ENCODE measurements at places on chromosomes 11 and 22.

- no peak for DNase-seq
Measured at GRCh38 chr22:17242641-17243040, 23.4 kb upstream of the ADA2 start.

DNA sequence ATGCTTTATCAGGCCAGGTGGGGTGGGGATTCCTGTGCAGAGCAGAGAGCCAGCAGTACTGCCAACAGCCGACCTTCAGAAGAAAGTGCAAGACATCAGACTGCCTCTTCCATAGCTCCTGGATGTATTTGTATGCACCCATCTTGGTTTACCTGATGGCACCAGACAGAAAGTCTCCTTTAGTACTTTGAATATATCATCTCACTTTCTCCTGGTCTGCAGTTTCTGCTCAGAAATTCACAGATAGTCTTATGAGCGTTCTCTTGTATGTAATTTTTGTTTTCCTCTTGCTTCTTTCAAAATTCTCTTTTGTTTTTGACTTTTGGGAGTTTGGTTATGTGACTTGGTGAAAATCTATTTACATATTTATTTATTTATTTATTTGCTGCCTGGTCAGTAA is 446.4 kb upstream of the CADM1 start:
- no peak for DNase-seq

DNA sequence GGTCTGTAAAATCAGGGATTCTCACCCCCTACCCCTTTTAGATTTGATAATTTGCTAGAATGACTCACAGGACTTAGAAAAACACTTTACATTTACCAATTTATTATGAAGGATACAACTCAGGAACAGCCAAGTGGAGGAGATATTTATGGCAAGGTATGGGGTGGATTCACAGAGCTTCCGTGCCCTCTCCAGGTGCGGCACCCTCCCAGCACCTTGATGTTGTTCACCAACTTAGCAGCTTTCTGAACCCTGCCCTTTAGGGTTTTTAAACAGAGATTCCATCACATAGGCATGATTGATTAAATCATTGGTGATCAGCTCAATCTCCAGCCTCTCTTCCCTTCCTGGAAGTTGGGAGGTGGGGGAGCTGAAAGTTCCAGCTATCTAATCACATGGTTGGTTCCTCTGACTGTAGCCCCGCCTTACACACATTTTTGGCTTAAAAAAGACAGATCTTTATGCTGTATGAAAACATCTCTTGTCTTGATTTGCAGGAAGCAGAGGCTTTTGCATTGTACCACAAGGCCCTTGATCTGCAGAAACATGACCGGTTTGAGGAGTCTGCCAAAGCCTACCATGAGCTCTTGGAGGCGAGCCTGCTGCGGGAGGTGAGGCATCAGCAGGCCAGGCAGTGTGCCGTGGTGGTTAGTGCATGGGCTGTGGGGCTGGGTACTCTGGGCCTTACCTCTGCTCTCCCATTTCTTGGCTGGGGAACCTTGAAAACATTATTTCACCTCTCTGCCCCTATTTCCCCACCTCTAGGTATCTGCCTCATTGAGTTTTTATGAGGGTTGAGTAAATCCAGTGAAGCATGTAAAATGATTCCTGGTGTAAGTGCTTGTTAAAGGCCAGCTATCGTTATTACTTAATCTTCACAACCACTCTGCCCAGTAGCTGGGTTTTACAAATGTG is 27.0 kb downstream of the CABIN1 start:
- no peak for DNase-seq

DNA sequence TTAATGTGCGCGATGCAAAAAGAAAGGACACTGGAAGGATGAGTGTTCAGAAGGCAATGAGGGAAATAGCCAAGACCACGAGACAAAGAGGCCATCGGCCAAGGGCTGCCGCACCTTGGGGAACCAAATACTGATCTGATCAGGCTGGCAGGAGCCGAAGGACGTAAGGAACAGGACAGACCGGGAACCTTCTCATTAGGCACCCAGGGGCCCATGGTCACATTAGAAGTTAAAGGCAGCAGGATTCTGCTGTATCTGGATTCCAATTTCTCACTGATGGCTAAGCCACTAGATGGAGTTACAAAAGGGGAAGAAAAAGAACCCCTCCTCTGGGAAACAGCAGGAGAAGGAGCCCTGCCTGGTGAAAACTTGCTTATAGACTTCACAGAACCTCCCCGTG is 28.8 kb upstream of the CPT1A start:
- DNase-seq, result no peak

DNA sequence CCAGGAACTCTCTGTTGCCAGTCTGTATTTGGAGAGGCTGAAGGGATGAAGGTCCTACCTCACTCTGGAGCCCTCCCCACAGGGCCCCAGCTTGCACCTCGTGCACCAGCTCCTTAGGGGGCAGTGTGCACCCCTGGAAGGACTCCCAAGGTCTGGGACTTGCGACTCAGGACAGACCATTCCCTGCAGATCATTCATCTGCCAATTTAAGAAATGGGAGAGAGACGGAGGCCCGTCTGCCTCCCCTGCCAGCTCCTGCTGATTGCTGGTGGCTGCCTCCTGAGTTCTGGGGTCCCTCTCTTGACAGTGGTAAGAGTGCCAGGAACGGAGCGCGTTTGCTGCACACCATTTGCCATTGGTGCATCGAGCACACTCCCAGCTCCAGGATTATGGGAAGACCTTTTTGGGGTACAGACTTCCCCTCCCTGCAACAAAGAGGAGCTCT is 27.4 kb upstream of the MALAT1 start:
- DNase-seq, result no peak

GRCh38 chr11:7437696-7438095 is 47.6 kb upstream of the OLFML1 start:
- no peak for DNase-seq

DNA sequence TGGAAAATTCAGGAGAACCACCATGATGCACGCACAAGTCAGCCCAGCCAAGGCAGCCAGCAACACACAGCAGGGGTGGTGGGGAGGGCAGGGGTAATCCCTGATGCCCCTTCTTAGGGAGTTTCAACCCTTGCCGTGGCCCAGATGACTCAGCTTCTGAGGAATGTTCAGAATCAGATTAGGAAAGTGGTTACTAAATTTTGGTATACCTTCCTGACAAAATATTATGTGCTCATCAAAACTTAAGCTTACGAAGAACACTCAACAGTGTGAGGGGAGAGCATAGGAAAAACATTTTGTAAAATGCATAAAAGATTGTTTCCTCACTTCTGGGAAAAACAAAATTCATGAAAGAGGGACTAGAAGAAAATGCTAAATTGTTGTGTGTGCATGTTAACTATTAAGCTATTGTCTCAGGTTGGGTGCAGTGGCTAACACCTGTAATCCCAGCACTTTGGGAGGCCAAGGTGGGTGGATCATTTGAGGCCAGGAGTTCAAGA is 32.1 kb downstream of the SERPIND1 start:
- no peak for DNase-seq

- DNase-seq, result peak; percentile 61
Measured at GRCh38 chr22:43142880-43143562, at the start of gene MCAT. TSS of gene MCAT (minus strand) at chr22:43143398. CDS start at chr22:43143348, 50 bp downstream.

DNA sequence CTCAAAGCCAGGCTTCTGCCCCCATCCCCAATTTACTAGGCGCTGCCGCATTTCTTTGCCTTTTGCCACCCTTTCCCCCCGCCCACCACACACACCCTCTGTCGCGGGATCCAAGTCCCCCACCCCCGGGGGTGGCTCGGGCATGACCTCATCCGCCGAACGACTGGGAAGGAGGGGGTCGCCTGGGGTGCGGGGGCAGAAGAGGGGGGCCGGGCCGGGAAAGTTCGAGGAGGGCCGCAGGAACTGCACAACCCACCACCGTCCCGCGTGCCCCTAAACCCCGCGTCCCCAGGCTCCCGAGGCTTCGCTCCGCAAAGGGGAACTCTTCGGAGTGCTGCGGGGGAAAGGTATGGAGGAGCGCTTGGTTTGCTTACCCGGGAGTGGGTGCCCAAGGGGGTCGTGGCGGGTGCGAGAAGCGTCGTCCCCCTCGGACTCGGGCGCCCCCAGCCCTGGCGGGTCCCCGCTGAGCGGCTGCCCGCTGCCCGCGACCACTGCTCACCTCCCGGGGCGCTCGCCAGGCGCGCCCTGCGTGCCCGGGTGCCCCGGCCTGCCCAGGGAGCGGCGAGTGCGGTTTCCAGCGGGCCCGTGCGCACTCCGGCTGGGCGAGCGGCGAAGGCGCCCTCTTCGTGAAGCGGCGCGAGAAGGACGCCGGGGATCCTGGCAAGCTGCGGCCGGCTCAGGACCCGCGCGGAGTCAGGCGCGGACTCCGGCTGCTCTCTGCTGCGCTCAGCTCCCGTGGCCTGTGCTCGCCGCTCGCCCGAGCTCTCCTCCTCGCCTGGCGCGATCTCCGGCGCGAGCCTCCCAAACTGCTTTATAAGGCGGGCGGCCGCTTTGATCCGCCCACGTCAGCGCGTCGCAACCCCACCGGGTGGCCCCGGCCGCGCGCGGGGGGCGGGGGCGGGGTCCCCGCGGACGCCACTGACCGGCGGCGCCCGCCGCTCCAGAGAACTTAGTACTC is 4.0 kb upstream of the WNT11 start:
- DNase-seq, result no peak

GRCh38 chr22:17824457-17824856 is 50.2 kb upstream of the BID start:
- DNase-seq, result no peak

DNA sequence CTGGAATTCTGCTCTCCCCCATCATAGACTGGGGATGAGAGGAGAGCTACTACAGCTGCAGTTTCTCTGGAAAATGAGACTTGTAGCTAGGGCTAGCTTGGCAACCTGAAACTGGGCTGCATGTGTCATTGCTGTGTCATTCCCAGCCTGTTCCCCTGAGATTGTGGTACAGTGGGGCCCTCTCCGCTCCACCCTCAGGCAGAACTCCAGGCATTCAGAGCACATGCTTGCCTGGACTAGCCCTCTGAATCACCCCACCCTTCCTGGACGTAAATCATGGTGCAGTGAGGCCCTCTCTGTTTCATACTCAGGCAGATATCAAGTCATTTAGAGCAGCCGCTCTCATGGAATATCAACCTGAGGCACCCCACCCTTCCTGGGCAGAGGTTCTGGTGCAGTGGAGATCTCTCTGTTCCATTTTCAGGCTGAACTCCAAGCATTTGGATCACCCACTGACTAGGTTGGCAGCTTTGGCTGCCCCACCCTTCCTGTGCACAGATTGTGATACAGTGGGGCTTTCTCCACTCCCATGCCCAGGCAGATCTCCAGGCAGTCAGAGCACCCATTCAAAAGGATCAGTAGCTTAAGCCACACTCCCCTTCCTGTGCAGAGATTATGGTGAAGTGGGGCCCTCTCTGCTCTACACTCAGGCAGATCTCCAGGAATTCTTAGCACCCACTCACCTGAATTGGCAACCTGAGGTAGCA is 274.4 kb downstream of the C11orf87 start:
- DNase-seq, result no peak

- DNase-seq, result no peak
Measured at GRCh38 chr22:38766076-38766777, 10.4 kb upstream of the SUN2 start.

GRCh38 chr22:22761606-22761962 is 117.2 kb downstream of the GGTLC2 start:
- DNase-seq, result no peak

GRCh38 chr11:60485987-60486386 is 6.6 kb upstream of the MS4A12 start:
- no peak for DNase-seq

DNA sequence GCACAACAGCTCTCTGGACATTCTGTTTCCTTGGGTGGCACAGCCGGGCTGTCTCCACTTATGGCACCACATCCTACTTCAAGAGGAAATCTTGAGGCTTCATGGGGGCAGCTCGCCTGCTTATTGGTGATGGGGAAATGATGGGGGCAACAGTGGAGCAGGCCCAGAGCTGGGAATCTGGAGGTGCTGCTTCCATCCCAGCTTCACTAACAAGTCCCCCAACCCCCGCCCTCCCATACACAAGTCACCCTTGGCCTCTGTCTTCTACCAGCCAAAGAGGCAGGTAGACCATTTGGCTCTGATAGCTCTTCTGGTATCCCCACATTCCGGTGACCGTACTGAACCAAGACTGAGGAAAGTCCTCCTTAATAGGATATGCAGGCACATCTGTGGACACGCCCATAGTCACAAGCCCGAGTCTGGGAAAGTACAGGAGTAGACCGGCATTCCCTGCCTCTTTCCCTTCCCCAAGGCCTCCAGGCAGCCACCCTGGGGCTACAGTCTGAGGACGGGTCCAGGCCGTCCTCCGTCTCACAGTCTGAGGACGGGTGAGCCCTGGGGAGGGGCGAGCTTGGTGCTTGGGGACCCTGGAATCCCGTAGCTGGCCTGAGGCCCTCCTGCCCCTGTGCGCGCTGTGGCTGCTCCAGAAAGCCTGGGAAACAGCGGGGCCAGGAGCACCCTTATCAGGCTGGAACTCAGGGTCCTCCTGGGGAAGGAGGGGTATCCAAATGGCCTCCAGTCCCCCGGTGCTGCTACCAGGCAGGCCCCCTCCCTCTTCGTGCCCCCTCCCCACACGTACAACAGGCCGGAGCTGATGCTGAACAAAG is 145.6 kb downstream of the FEZ1 start:
- DNase-seq, result no peak

- no peak for DNase-seq
Measured at GRCh38 chr22:44366372-44367300, 53.9 kb upstream of the SHISAL1 start.

DNA sequence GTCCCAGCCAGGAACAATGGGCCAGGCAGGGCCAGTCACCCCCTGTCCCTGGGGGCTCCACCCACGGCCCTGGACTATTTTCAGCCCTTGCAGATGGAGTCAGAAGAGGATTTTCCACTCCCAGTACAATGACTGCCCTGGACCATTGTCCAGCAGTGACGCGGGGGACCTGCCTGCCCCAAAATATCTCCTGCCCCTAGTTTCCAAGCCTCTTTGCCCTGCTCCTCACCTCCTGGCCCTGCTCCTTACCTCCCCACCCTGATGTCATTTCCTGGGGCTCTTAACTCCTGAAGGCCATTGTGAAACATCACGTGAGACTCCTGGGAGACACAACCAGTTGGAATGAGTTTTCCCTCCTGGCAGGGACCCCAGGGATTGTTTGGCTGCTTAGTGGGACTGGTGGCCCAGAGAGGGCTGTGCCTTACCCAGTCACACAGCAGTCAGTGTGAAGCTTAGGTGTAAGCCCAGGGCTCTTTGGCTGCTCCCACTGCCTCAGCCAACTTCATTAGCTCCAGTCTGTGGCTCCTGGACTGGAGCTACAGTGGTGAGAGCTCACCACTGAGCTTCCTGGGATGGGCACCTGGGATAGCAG is 22.2 kb downstream of the P2RY2 start:
- no peak for DNase-seq

- DNase-seq, result no peak
Measured at GRCh38 chr11:64276653-64277431, 7.6 kb downstream of the BAD start.
